ENCODE measurements at places on chromosomes 5 and 9.

GRCh38 chr5:139755892-139756671 lies 39.5 kb upstream of the PSD2 start:
- peak; percentile 49 for DNase-seq

- no peak for DNase-seq
Observed at GRCh38 chr5:138568061-138568824, 7.0 kb downstream of the HSPA9 start.

DNA sequence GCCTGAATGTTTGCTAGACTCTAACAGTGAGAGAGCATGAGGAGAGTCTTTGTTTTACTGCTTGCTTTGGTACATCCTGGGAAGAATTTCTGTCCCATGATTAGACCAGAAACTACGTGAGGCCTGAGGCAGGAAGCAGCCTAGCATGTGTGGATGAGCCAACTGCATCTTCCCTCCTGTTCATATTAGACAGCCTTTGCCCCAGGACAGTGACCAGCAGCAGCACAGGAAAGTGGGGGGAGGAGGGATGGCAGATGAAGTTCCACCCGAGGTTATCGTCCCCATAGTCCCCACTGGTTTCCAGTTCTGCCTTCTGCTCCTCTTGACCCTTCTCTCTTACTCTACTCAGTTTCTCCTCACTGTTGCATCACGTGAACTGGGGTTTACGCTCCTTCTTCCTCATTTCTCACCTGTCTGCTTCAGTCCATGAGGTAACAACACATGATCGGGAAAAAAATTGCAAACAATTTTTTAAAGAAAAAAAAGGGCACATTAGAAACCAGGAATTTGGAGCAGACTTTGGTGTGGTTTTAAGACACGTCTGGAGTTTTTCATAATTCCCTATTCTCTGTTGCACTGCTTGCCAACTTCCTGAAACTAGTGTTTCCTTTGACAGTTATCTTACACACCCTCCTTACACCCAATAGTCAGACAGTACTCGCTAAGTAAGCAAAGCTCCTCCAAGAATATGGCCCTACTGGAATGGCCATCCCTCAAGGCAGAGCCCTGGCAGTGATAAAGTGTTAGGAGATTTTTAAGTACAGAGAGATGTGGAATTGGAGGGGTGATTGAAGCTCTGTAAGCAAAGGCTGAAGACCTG lies 84.1 kb downstream of the SNX18 start:
- no peak for DNase-seq

DNA sequence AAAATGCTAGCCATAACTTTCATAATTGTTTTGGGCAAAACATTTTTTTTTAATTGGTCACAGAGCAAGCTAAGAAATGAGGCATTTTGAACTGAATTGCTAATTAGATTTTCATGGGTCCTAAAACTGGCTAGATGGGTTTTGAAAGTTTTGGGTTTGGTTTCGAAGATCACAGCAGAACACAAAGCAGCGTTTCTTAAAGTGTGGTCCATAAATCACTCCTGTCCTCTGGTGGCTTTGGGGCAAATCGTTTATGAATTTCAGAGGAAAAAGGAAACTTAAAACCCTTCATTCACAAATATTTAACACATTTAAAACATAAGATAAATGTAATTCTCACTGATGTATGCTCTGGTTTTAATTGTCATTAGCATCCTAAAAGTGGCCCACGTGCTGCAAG lies 503.7 kb downstream of the SPATA31D1 start:
- no peak for DNase-seq

GRCh38 chr9:114559830-114560513 lies 27.6 kb upstream of the ATP6V1G1 start:
- no peak for DNase-seq

DNA sequence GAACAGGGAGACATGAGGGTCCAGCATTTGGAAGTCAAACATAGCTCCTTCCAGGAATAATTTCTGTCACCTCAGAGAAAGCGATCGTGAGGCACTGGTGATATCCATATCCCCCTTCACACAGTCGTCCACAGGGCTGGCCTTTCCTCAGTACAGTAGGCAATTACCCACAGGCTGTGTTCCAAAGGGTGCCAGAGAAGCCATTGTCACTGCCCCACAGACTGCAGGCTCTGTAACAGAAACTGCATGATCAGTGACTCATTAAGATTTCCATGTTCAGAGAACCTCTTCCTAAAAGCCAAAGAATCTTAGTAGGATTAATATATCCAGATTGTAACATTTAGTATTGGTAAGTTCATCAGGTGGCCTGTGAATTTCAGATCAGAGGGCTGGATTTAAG lies 127.6 kb downstream of the RPS23 start:
- no peak for DNase-seq

DNA sequence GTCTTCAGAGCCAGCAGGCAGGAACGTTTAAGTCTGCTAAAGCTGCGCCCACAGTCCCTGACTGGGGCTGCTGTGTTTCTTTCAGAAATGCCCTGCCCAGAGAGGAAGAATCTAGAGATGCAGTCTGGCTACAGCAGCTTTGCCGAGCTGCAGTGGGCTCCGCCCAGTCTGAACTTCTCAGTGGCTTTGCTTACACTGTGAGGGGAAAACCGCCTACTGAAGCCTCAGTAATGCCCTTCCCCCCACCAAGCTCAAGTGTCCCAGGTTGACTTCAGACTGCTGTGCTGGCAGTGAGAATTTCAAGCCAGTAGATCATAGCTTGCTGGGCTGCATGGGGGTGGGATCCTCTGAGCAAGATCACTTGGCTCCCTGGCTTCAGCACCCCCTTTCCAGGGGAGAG lies 78.4 kb downstream of the SREK1 start:
- no peak for DNase-seq

DNA sequence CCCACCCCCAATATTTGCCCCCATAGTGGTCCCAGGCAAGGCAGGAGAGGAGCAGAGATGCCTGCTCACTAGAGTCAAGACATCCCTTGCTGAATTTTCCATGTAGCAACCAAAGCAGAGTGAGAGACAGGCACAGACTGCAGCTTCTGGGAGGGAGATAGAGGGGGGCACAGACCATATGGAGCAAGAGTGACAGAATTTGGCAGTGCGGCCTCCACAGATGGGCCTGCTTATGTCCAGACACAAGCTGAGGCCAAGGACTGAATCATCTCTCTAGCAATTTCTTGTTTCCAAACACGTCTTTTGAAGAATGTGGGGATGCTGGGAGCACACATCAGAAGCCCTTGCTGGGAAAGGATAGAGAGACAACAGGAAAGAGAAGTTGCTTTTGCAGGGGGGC lies 53.0 kb upstream of the ALDH1B1 start:
- DNase-seq, result no peak

GRCh38 chr5:1429066-1429465 lies 16.2 kb downstream of the SLC6A3 start:
- DNase-seq, result no peak

DNA sequence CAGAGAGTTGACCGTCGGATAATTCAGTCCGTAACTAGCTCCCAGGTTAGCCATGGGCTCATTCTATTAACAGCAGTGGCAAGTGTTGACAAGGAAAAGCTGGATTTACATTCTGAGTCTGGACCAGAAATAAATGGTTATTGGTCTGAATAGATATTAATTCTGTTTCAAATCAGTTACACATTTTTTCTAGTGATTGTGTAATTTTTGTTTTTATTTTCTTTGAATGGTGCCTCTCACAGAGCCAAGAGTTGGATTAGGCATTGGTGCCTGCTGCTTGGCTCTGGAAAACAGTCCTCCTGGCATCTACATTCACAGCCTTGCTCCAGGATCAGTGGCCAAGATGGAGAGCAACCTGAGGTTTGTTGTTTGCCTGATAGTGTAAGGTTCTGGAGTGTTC lies 115.1 kb downstream of the GOLPH3 start:
- no peak for DNase-seq

DNA sequence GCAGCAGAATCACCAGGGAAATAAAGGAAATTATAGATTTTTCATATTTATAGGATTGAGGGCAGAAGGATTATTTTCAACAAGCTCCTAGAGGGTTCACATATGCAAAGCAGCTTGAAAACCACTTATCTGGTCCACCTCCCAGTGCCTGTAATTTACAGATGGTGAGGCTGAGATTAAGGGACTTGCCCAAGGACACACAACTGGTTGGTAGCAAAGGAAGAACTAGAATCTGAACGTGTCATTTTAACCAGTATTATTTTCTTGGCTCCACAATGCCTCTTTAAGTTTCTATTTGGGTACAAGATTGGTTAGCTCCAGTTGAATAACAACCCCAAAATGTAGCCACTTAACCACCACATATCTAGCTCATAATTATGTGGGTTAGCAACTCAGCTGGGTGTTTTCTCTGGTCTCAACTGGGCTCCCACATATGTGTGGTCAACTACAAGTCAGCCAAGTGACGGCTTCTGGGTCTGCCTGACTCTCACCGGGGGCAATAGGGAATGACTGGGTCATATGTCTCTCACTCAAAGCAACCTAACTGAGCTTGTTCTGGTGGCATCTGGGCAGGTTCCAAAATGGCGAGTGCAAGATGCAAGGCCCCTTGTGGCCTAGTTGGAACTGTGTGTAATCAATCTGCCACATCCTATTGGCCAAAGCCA lies 127.7 kb downstream of the ZDHHC21 start:
- DNase-seq, result no peak

- DNase-seq, result no peak
Observed at GRCh38 chr9:134858051-134858841, 22.4 kb upstream of the FCN2 start.

DNA sequence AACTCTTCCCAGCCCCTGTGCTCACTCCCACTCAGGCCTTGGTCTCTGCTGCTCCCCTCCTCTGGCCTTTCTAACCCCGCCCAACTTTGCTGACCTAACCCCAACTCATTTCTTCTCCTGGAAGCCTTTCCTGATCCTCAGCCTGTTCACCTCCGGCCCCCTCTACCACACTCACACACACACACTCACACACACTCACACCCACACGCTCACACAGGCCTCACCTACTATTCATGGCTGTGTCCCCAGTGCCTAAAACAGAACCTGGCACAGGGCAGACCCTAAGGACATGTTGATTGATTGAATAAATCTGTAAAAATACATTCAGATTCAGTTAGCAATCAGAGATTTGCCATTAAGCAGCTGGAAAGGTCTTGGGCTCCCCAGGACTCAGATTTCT lies 28.5 kb upstream of the LHX2 start:
- DNase-seq, result no peak

DNA sequence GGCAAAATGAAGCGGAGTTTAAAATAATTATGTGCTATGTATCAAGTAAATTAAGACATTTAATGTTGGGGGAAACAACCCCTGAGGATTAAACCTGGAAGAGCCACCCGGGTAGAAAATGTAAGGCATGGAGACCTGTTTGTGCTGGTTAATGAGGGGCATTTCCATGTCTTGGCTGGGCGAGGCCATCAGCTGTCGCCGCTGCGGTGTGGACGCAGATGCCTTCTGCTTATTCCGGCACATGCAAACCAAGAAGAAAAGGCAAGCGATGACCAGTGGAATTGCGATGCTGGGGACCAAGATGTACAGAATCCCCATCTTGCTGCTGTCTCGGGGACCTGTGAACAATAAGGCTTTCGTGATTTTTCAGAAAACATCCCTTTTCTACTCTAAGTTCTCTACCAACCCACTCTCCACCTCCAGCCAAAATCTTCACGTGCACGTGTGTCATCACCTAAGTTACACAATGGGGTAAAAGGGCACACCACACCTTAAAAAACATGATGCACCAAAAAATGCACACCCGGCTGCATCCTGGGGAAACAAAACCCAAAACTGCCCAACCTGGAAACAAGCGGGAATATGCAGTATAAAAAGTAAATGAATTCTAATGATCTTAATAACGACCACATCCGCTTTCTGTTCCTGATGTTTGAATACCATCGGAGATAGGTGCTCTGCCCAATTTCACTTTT lies 223.5 kb downstream of the ROR2 start:
- no peak for DNase-seq

- DNase-seq, result no peak
Observed at GRCh38 chr9:76200315-76200714, 193.9 kb downstream of the RFK start.

- DNase-seq, result peak; percentile 55
Observed at GRCh38 chr5:1066676-1067075, 45.2 kb downstream of the SLC12A7 start.

DNA sequence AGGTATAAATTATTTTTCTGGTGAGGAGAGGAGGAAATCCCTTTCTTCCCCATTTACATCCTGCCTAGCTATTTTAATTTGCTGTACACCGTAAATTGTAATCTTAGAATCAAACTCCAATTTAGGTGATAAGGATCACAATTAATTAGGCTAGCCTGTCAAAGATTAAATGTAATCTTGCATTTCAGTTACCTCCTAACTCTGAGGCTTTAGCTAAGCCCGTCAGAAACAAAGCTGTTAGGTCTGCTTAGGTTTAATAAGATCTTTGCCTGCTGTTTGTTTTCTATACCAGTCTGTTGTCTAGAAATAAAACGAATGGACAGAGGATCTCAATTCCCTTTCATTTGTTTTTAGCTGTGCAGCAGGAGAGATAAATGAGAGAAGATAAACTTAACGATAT lies 51.5 kb downstream of the PIK3R1 start:
- DNase-seq, result no peak

GRCh38 chr5:110179321-110179720 lies 489.6 kb downstream of the MAN2A1 start:
- no peak for DNase-seq

- no peak for DNase-seq
Observed at GRCh38 chr9:117744369-117744768, 40.2 kb downstream of the TLR4 start.

GRCh38 chr5:174576042-174576441 lies 148.3 kb upstream of the MSX2 start:
- DNase-seq, result no peak

DNA sequence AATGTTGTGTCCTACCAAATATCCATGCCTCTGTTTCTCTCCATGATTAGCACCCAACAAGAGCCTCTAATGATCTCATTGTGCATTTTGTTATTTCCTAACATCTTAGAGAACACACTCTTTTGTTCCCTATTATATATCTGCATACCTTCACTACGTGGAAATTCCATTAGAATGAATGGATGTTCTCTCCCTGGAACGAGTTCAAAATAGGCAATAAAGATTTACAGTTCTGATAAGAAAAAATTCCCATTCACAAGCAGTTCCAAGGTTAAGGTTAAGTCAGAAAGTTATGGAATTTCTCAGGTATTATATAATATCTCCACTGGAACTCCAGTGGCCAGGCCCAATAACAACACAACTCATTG lies 83.7 kb downstream of the TRPM6 start:
- DNase-seq, result no peak

- no peak for DNase-seq
Observed at GRCh38 chr5:113087976-113088514, 111.4 kb downstream of the DCP2 start.

DNA sequence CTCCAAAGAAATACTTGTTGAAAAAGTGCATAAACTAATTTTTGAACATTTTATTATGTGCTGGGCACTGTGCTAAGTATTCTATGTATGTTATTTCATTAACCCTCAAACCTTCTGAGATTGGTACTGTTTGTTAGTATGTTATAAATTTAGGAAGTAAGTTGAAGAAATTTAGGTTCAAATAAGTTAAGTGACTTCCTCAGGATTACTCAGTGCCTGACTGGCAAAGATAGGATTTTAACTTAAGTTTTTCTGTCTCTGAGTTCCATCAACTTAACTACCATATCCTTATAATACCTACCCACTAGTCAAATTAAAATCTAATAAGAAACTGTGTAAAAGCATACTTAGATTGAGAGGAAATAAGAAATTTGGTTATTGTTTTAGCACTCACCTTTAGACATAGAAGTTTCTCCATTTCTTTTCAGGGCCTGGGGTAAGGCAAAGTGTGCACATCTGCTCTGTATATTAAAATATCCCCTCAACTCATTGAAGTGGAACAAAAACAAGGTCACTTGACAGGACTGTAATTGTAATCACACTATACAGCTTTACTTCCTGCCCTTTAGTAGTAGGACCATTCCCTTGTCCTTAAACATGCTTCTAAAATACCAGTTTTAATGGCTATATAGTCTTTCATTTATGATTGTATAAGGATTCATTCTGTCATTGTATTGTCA lies 15.2 kb downstream of the TGFBR1 start:
- DNase-seq, result no peak
